Ammon's horn (tissue), 1 donor: ENCODE measurements at places on chromosomes 11 and 22.

DNA sequence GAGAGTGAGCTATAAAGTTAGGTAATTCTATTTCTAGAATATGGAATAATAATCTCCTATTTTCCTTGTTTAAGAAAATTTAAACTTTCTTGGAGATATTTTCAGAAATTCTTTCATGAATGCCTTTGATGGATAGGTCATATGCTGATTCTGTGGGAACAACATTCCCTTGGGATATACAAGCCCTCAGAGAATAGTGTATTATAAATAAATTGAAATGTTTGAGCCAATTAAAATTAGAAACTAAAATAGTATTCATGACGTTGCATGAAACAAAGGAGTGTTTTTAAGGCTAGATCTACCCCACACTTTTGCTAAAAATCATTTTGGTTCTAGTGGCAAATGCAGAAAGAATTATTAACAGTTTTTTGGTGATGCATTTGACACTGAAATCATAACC is 269.3 kb upstream of the ANO3 start:
- no peak for DNase-seq

DNA sequence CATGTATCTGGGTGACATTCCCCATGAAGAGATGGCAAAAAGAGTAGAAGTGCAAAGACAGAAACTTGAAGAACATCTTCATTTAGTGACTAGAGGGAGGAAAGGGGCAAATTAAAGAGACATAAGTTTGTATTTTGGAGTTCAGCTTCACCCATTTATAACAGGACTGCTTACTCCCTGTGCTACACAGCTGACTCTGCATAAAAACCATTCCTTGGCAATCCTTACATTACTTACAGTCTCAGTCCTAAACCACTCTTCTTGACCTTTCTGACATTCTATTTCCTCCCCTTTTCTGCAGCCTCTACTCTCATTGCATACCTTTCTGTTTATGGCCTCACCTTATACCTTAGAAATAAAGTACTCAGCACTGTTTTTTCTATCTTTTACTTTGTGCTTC is 6.8 kb upstream of the SERGEF start:
- DNase-seq = no peak

GRCh38 chr11:10716543-10717259 is 23.1 kb upstream of the IRAG1 start:
- DNase-seq = no peak

GRCh38 chr11:123257370-123257769 is 62.3 kb upstream of the CLMP start:
- no peak for DNase-seq

GRCh38 chr11:65781152-65781961 is 581 bp upstream of the AP5B1 start:
- peak; percentile 37 for DNase-seq

DNA sequence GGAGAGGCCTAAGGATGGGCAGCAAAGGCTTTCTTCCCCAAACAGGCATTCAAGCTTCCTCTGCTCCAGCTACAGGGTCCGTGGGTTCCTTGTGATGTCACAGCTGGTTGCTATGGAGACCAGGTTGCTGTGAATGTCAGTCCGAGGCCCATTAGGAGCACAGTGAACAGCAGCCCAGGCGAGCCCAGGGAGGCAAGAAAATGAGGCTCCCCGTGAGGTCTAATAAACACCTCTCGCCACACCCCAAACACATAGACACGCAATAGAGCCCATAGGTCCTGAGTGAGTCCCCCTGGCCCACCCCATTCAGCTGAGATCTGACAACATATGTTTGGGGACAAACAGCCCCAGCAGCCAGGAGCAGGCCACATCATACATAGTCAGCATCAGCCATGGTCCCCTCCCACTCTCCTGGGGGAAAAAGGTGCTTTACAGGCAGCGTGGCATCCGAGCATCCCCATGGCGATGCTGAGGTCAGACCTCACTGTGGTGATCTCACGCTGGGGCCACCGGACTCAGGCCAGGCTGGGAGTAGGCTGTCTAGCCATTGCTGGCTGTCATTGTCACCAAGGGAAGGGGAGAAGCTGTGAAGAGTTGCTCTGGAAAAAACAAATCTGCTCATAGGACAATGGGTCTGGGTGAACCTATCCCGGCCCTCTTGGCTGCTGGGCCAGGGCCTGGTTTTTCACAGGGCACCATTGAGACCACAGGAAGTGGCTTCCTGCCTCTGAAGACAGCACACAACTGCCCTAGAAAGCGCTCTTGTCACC is 23.1 kb upstream of the TP53I11 start:
- DNase-seq = no peak

- DNase-seq = no peak
Measured at GRCh38 chr11:36777311-36777710, 179.3 kb upstream of the RAG2 start.

- peak; percentile 66 for DNase-seq
Measured at GRCh38 chr11:94151903-94152677, 23.4 kb downstream of the PANX1 start.

GRCh38 chr22:42432020-42432596 is at the start of gene NFAM1:
Gene NFAM1 (minus strand): TSS chr22:42432403. CDS start chr22:42432357, 46 bp downstream.
- DNase-seq = peak; percentile 60

DNA sequence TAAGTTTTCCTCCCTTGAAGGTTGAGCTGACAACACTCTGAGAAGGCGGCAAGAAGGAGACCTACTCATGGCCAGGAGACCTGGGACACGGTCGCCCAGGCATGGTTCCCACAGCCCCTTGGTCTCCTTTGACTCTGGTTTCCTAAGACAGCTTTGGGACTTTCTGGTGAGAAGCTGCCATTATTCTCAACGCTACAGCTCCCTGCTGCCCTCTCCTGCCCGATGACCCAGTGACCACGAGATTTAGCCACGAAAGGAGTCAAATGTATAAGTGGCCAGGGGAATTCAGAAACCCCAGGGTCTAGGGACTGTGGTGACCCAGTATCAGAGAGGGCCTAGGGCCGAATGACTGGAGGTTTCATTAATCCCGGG is 699 bp upstream of the SDF2L1 start:
- DNase-seq = peak; percentile 62

DNA sequence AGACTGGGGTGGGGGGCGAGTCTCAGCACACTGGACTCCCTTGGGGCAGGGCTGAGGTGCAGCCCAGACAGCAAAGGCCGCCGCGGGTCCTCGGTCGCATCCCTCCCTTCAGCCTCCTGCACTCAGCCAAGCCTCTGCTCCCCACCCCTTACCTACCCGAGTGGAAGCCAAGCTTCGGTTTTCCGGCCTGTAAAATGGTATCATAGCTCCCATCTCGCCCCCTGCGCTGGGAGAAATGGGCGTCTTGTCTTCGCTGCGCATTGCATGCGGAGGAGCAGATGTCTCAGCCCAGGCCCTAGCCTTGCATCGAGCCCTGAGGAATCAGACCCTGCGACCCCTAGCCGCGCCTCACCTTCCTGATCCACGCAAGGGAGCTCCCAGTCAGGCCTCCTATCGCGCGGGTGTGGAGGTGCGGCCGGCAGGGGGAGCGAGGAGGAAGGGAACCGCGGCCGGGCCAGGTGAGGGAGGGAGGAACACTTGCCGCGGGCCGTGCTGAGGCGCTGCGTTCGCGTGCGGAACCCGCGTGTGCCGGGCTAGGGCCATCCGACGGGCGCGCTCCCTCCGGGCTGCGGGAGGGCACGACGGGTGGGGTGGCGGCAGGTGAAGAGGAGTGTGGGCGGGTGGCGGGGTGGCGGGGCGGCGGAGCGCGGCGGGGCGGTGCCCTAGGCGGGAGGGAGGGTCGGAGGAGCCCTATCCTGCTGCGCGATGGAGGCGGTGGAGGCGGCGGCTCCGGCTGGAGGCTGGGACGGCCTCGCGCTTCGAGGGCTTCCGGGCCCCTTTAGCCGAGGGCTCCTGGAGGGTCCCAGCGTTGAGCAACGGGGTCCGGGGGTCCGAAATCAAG is 4.1 kb upstream of the TBX1 start:
- no peak for DNase-seq

- no peak for DNase-seq
Measured at GRCh38 chr11:12846786-12847615, 162.1 kb upstream of the RASSF10 start.

GRCh38 chr11:78784321-78785061 is 209.8 kb upstream of the NARS2 start:
- no peak for DNase-seq

- no peak for DNase-seq
Measured at GRCh38 chr11:111283945-111284481, 14.3 kb upstream of the POU2AF3 start.

- DNase-seq = no peak
Measured at GRCh38 chr11:81070948-81071347, 1630.1 kb upstream of the TENM4 start.

- DNase-seq = no peak
Measured at GRCh38 chr11:111414267-111414931, 35.3 kb upstream of the POU2AF1 start.

DNA sequence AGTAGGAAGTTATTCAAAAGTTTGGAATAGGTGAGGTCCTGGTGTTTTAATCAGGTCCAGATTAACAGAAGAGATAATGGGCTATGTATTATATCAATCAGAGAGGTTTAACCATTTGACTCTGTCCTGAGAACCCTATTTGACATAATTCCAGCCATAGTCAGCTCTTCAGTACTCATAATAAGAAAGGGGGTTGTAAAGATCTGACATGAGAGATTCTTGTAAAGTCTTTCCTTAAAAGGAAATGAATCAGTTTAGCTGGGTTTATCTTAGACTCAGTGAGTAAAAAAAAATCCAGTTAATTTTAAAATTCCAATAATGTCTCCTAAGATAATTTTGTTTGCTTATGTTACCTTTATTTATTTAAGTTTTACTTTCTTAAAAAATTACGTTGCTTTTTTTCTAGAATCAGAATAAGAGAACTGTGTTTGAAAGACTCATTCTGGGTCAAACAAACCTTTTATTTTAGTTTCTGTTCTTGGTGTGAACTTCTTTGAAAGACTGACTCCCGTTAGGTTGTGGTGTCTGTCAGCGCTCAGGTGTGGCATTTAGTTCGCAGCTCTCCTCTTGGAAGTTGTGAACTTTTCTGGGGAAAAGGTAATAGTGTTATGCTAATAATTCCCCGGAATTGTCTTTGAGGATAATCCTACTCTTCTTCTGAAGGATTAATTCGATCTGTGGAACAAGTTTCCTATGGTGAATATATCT is 20.5 kb downstream of the NUCB2 start:
- DNase-seq = no peak

DNA sequence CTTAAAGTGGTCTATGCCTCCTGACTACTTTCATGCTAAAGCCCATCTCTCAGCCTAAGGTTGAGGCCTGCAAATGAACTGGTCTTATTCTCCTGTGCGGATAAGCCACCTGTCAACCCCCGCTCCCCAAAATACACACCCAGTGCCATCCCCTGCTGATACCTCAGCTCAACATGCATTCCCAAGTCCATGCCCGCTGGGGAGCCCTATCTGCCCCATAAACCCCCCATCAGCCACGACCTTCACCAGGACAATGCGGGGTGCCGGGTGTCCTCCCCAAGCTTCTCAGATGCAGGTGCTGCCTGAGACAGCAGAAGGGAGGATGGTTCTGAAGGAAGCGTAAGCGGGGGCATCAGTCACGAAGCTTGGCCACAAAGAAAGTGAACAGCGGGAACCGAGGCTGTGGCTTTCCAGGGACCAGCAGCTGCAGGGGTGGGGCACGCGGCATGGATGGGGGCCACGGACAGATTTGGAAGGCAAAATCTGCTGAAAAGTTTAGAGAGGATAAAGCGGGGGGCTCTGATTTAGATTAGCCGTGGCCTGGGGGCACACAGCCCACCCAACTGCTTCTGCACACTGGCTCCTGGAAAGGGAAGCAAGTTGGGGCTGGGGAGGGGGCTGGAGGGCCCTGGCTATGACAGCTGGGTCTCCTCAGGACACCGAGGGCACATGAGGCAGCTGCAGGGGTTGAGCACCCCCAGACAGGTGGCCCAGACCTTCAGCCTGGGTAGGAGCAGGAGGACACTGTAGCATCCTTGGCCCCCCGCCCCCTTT is 1391.9 kb downstream of the TBC1D22A start:
- no peak for DNase-seq

GRCh38 chr11:87187076-87187475 is 149.3 kb downstream of the TMEM135 start:
- DNase-seq = no peak

DNA sequence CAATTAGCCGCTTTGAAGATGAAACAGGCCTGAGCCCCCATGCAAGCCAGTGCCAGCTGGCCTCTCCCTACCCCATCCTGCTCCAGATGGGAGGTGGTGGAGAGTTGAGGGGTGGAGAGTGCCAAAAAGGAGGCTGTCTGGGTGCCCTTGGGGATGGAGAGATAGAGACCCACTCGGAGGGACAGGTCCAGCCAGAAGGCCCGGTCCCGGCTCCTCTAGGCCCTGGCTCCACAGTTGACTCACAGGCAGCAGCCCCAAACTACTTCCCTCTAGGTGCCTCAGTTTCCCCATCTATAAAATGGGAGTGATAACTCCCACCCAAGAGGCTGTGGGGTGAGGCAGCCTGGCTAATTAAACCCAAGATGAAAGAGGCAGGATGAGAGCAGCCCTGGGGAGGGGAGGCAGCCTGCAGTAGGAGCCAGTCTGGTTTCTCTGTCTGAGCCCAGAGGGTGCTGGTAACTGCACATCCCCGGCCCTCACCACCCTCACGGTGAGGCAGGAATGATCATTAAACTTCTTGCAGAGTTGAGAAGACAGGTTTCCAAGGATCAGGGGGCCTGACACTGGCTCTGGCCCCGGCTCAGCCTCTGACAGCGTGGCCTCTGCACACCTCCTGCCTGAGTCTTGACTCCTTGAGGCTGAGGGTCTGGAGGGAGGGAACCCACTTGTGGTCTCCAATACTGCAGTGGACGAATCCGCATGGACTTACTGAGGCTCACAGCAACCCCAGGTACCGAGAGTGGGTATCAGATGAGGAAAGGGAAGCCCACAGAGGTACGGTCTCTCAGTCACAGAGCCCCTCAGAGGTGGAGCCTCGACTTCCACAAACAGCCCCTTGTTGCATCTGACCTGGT is 1.4 kb upstream of the AP5B1 start:
- DNase-seq = no peak

- DNase-seq = peak; percentile 91
Measured at GRCh38 chr11:2778630-2779498, 79.1 kb upstream of the KCNQ1OT1 start.

GRCh38 chr22:46518038-46518437 is 19.4 kb downstream of the CELSR1 start:
- DNase-seq = no peak

DNA sequence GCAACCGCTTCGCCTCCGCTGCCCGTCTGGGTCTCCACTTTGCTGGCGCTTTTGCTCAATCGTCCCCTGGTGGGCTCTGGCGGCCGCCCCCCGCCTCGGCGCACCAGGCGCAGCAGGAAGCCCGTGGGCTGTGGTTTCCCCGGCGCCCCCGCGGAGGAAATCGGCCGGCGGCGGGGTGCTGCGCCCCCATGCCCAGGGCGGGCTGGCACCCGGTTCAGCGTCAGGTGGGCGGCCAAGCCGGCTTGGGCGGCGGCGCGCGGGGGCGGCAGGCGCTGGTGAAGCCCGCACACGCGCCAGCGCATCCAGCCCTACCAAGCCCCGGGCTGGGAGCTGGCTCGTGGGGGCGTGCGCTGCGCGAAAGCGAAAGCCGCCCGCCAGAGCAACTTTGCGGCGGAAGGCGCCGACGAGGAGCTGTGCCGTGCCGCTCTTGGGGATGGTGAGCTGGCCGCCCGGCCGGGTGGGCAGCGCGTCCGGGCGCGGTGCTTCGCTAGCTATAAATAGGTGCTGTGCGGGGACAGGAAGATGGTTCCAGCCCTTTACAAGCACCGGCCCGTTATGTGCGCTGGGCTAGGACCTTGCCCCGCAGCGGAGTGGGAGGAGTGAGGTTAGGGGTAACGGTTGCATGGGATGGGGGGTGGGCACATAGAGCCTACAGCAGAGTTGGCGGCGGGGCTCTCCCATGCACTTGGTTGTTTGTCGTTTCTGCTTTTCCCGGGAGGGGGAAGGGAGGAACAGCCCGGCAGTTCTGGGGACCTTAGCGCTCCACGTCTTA is 25.0 kb upstream of the SUSD2 start:
- DNase-seq = no peak
